ENCODE measurements at places on chromosomes 3 and 15.

- DNase-seq, result no peak
These were observed 987.2 kb upstream of the ROBO1 start for GRCh38 chr3:80754969-80755368.

GRCh38 chr3:89506462-89507103, 399.2 kb downstream of the EPHA3 start:
- DNase-seq, result no peak

- no peak for DNase-seq
These were observed 54.5 kb upstream of the VGLL3 start for GRCh38 chr3:87045473-87045872.

- no peak for DNase-seq
These were observed 4.0 kb upstream of the KLF15 start for GRCh38 chr3:126361211-126361610.

DNA sequence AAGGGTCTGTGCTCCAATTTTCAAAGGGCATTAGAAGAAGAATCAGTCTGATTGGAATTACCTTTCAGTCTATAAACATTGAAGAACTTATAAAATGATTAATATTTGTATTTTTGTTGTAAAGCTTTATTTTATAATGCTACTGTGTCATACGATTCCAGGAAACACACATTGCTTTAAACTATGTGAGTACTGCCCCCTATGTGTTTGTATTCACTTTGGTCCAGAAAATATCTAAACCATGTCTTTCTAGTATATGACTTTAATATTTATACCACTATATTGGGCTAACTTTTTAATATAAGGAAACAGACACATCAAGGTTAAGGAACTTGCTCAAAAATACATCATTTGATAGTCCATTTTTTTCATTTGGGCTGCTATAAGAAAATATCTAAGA, 3.2 kb upstream of the RIOX2 start:
- no peak for DNase-seq

GRCh38 chr3:53865732-53866499, 16.0 kb downstream of the ACTR8 start:
- no peak for DNase-seq

DNA sequence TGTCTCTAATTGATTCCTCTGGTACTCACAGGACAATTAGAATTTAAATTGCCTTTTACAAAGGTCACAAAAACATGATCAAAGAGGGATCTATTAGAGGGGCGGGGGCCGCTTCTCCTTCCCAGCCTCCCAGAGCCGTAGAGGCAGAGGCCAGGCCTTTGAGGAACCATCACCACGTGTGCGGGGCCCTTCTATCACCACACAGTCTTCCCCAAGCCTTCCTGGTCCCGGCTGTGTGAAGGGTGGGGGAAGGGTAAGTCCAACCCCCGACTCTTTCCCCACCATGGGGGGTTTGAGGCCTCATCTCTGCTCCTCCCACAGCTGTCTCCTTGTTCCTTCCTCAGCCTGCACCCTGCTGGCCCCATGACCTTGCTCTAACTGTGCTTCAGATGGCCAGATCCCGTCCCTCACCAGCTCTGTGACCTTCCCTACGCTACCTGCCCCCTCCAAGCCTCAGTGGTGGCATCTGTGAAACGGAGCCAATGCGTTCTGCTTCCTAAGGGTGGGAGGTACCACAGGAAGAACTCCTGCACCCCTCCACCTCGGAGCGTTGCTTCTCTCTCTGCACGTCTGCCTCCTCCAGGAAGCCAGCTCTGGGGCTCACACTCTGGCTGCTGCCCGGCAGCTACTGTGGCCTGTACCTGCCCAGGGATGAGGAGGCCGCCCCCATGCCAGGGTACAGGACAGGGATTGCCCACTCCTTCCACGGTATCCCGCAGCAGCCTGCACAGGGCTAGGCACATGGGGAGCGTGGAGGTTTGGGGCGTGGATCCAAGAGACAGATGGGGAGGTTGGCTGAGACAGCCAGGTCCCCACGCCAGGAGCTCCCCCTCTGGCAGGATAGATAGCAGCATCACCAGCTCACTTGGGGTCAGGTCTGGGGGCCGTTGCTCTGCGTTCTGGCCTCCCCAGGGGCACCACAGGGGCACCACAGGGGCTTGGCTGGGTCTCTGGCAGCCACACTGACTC, 83.8 kb downstream of the LINGO1 start:
- no peak for DNase-seq

GRCh38 chr3:3627114-3627513, 172.1 kb upstream of the LRRN1 start:
- DNase-seq, result no peak

DNA sequence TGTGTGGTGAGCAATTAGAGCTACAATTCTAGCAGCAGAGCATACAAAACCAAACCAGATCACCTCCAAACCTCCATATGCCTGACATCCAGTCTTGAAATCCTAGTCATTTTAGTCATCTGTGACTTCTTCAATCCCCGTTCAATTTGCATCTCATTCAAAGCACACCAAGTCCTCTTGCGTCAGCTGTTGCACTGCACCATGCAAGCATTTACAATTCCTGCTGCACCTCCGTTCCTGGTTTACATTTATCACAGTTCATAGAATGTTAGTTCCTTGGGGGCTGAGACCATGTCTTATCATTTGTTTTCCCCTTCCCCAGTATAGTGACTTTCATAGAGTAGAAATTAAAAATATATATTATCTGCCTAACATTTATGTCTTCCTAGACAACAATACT, 116.9 kb downstream of the BDH1 start:
- DNase-seq, result no peak

GRCh38 chr3:64475037-64475436, 212.8 kb downstream of the ADAMTS9 start:
- no peak for DNase-seq

DNA sequence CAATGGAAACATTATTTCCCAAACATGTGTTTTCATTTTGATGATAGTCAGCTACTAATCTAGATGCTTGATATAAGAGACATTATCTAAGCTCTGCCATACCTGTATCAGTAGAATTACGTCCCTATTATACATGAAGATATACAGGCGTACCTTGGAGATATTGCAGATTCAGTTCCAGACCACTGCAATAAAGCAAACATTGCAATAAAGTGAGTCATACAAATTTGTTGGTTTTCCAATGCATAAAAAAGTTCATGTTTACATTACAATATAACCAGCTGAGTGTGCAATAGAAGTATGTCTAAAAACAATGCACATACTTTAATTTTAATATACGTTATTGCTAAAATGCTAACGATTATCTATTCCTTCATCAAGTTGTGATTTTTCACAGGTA, 236.0 kb upstream of the ZNF717 start:
- no peak for DNase-seq

DNA sequence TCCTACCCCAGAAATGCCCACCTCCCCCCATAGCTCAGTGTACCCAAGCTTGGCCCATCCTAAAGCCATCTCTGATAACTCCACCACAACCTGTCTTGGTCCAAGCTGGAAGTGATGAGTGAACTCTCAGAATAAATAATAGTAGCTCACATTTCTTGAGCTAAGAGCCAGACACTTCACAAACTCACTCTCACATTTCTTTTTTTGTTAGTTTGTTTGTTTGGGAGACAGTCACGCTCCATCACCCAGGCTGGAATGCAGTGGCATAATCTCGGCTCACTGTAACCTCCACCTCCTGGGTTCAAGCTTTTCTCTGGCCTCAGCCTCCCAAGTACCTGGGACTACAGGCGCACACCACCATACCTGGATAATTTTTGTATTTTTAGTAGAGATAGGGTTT, 46.2 kb downstream of the LIPC start:
- DNase-seq, result no peak

DNA sequence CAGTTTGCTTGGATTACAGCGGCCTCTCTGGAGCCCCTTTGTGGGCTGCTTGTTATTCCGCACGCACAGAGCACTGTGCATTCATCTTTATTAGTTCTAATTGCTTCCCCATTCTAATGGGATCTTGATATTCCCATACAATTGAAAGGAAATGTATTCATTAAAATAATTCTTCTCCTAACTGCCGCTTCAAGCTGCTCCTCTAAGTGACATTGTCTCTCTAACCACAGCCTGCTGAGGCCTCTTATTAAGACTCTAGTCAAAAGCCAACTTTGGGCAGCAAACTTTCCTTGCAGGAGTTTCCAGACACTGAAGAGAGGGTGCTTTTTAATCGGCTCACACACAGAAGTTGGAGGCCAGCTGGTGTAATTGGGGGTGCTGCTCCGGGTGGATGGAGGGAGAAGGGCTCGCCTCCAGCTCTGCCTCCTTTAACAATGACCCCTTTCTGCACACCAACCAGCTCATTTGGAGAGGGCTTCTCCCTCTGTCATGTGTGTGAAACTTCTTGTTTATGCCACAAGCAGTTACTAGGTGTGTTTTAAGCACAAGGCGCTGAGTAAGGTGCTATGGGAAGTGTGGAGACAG, 5.6 kb upstream of the MAGEF1 start:
- no peak for DNase-seq

GRCh38 chr15:52338058-52338457, 42.5 kb upstream of the MYO5C start:
- DNase-seq, result no peak

GRCh38 chr3:39104961-39105686, 2.3 kb downstream of the GORASP1 start:
- no peak for DNase-seq

GRCh38 chr15:72341361-72341760, 21.4 kb upstream of the CELF6 start:
- no peak for DNase-seq

DNA sequence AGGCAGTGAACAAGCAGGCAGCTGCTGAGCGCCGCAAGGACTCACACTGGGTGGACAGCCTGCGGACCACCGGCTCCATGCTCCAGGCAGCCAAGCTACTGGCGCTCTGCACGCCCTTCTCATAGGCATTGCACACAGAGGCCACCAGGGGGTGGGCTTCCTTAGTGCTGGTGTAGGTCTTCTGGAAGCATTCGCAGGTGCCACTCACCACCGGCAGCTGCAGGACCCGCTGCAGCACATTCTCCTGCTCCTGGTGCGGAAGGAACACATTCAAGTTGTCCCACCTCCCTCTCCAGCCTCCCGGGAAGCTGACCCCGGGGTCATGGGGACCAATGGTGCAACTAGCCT, 6.0 kb downstream of the PLIN1 start:
- no peak for DNase-seq

DNA sequence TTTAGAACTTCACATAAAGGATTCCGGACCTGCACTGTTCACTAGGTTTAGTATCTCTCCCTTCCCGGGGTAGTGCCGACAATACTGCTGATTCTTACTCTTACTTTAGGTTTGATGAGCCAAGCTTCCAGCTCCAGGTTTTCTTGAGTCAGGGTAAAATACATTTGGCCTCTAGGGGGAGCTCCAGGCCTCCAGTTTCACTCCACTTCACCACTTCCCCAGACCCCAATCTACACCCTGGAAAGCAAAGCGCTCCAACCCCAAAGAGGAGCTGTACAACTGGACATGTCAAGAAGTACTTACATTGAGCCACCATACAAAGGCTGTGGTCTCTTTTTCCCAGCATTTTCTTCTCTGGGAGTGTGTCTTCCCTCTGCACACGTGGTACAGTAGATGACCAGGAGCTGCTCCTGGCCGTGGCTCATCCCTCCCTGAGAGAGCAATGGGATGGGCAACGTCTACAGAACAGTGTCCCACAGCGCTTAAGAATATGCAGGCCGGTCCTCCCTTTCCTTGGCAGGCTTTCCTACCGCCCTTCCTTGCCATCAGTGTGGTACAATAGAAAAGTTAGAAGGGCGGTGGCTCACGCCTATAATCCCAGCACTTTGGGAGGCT, 93.9 kb upstream of the CCDC80 start:
- no peak for DNase-seq

GRCh38 chr3:138694287-138695007, 85.9 kb downstream of the FAIM start:
- DNase-seq, result no peak

- DNase-seq, result no peak
These were observed 9.9 kb downstream of the CEP152 start for GRCh38 chr15:48800811-48801455.

DNA sequence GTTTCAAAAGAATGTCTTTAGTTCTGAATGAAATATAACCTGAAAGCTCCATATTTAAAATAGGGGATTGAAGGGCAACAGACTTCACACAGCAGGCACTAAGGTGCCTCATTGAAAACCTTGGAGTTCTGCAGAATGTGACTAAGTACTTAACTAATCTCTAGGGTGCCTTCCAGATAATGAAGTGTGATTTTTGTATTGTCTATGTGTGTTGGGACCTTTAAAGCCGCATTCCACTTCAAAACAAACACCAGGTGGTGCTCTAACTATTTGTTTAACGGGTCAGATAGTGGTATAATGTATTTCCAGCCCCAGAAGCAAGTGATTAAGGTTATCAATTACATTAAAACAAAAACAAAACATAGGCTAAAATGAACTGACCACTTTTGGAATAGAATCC, 28.0 kb downstream of the TFG start:
- no peak for DNase-seq

DNA sequence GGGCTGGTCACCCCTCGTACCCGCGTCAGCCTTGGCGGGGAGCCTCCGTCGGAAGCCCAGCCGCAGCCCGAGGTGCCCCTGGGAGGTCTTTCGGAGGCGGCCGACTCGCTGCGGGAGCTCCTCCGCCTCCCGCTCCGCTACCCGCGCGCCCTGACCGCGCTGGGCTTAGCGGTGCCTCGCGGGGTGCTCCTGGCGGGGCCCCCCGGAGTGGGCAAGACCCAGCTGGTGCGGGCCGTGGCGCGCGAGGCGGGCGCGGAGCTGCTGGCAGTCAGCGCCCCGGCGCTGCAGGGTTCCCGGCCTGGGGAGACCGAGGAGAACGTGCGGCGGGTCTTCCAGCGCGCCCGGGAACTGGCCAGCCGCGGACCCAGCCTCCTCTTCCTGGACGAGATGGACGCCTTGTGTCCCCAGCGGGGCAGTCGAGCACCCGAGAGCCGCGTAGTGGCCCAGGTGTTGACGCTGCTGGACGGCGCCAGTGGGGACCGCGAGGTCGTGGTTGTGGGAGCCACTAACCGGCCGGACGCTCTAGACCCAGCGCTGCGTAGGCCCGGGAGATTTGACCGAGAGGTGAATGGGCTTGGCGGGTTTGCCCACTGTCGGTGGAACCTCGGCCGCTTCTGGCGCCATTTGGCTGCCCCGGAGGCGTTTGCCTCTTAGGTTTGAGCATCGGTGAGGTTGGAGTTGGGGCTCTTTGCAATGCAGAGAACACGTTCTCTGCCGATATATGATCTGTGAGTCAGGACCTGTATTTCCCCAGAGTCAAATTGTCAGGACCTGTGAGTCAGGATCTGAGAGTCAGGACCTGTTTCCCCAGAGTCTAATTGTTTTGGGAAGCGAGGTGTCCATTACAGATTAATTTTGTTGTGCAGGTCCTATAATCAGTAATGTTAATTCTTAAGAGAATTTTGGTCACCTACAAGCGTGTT, 24.9 kb upstream of the GATM start:
- DNase-seq, result no peak

DNA sequence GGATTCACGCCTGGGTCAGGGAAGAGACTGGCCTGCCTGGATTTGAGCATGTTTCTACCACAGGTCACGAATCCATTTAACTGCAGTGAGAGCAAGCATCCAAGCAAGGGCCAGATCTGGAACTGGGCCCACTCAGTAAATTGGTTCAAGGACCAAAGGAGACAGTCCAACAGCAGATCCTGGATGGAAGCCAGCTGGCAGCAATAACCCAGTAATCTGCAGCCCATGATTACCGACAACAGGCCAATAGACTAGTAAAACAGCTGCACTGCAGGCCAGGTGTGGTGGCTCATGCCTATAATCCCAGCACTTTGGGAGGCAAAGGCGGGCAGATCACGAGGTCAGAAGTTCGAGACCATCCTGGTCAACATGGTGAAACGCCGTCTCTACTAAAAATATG, 11.8 kb downstream of the SAMD7 start:
- DNase-seq, result no peak

All from NCI-H1417 treated with DMSO at 0.1 percent for 48 hours (cell line).